ENCODE measurements at places on chromosomes 11 and 22.

GRCh38 chr11:33857933-33858371 lies 33.9 kb downstream of the LMO2 start:
- peak; percentile 75 for DNase-seq

DNA sequence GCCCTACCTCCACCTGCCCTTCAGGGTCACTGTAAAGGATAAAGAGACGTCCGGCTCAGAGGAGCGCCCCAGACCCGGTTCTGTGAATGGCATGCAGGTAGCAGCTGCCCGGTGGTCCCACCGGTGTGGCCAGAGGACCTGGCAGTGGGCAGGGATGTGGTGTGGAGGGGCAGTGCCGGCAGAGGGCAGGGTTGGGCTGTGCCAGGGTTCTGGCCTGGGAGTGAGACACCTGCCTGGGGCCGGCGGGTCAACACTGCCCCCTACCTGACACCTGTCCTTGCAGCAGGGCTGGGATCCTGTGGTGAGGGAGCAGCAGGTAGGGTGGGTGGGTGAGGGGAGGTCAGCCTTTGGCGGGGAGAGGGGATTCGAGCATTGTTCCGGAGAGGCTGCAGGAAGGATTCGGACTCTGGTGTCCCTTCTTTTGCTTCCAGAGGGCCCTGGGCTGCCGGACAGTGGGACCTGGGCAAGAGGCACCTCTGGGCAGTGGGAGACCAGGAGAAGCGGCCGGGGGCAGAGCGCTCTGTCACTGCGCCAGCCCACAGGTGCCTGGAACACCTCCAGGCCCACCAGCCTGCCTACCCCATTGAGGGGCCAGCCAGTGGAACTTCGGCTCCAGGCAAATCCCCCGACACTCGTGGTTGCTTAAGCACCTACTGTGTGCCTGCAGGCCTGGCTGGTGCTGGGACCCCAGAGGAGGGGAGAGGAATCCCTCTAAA lies 1.6 kb upstream of the PHLDA2 start:
- DNase-seq = no peak

DNA sequence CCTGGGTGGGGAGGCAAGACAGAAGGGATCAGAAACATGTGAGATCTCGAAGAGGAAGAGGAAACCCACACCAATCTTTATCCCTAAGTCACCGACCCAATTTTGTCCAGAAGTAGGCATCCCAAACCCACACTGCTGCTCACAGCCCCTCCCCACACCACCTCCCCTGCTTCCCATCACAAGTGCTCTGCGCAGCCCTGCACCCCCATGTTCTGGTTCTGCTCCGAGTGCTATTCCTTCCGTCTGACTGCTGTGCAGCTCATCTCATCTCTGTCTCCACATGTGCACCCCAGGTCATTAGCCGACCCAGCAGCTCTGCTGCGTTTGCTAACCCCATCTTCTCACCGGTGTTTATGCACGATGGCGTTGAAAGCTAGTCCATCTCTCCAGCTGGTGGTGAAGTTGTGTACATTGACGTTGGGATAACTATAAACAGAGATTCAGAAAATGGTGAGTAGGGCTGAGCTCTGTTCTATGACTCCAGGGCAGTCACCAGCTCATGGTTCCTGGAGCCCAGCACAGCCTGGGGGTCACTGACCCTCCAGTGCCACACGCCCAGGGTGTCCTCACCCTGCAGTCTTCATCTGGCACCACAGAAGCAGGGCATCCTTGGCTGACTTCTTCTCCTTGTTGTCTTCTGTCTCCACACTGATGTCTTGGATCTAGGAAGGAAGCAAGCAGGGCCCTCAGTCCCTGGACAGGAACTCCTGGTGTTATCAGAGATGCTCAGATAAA lies 15.1 kb downstream of the SPTBN2 start:
- DNase-seq = no peak

- DNase-seq = no peak
Observed at GRCh38 chr11:114826910-114827442, 148.6 kb downstream of the NXPE2 start.

DNA sequence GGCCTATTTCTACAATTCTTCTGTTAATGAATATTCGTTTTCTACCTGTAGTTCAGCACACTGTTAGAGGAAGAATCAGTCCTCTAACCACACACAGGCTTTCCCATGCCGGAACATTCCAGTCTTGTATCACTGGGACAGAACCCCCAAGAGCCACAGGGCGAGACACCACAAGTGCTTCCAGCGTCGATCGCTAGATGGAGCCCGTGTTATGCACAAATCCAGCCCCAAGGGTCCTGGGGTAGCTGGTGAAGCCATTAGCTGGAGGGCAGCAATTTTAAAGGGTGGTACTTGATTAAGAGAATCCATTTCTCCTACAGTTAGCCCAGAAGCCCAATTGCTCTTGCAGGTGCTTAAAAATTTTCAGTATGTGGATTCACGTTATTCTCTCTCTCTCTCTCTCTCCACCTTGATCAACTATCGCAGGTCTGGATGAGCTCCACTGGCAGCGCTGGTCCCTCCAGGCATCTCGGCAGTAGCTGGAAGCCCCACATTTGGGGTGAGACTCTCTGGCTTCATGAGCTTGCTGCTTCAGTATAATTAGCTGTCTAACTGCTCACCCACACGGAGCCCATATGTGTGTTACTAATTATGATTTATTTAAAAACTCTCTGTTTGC lies 148.2 kb upstream of the SNX19 start:
- DNase-seq = no peak

GRCh38 chr11:29368126-29368525 lies 648.7 kb downstream of the KCNA4 start:
- DNase-seq = no peak

GRCh38 chr11:105754260-105754659 lies 144.4 kb downstream of the GRIA4 start:
- no peak for DNase-seq

DNA sequence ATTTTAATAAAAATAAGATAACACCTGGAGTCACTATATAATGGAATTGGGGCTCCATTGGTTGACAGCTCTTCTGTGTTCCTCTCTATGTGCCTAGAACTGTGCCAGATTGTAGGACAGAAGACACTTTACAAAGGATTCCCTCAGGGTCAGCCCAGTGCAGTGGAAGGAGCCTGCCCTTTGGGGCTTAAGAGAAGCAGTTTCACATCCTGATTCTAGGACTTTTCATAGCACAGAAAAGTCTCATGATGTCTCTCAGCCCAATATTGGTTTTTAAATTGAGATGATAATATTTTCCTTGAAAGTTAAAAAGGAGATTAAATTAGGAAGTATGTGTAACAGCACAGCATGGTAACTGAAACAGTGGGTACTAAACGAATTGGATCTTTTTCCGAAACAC lies 7.1 kb downstream of the PLAAT4 start:
- no peak for DNase-seq

DNA sequence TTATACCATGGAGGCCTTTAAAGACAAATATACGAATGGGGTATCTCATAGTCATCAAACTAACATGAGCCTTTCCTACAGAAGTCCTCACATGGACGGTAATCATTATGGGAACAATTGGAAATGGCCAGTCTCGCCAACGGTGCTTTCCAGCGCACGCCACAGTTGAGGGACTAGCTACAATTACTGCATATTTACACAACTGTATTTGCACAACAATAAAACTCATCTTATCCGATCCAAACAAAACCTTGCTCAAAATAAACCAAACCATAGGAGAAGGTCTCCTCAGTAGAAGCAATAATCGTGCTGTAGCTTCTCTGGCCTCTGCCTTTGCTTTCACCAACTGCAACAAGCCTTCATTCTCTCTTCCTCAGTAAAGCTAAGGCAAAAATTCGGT lies 5.9 kb downstream of the CADM1 start:
- no peak for DNase-seq

DNA sequence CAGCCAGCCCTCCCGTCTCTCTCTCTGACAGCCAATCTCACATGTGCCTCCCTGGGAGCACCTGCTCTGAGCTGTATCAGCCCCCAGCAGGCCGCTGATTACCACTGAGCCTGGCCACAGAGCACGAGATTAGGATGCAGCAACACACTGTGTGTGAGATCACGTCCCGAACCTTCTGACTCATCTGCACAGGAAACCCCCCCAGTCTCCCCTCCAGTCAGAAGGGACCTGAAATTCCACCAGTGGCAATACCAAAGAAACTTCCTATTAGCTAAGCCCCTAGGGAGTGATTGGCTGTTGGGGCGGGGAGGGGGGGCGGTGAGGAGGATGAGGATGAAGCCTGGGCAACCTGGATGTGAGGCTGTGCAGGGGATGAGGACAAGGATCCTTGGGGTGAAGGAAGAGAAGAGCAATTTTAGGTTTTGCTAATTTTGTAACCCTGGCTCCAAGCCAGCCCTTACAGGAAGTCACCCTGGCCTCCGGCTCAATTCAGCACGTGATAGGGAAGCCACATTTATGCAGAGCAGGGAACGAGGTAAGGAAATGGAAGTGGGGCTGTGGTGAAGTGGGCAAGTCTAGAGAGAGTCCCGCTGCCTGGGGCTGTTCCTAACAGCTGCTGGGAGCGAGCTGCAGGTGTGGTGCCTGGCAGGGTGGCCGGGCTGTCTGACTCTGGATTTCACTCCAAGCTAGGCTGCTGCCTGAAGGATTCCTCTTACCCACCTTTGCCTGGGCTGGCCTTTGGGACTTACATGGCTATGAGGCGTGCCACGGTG lies 1.9 kb downstream of the SLC43A3 start:
- peak; percentile 82 for DNase-seq

- DNase-seq = no peak
Observed at GRCh38 chr11:117977029-117977428, 9.2 kb upstream of the IL10RA start.

All from T-cell (primary cell).